Epithelial cell of alveolus of lung (primary cell): ENCODE measurements at places on chromosomes 2 and 18. TPM values are rescaled to one million over a fixed set of nuclear protein-coding genes. Genes with fewer than 3 reads are reported as not detected.

The YWHAQ gene
- total RNA-seq: 281 and 358 TPM in 2 replicates

The UGT1A10 gene
- not detected in 2 replicates for total RNA-seq

The CELF4 gene
- total RNA-seq: not detected in 2 replicates

The COL4A4 gene
- 0.32 and 0.91 TPM in 2 replicates for total RNA-seq

The COL5A2 gene
- 427 and 529 TPM in 2 replicates for total RNA-seq

The DHRS9 gene
- total RNA-seq: 0.24 and 0.65 TPM in 2 replicates

The NEDD4L gene
- total RNA-seq: 9.4 and 18.1 TPM in 2 replicates

The AQP12B gene
- total RNA-seq: not detected in 2 replicates

The UGT1A4 gene
- total RNA-seq: not detected in 2 replicates

The TYMS gene
- 39.8 and 41.2 TPM in 2 replicates for total RNA-seq

The D2HGDH gene
- 11.4 and 17.1 TPM in 2 replicates for total RNA-seq

The VSNL1 gene
- 0.26 TPM in 1 of 2 replicates, not detected in the other for total RNA-seq

The SERPINB5 gene
- 1.0 and 1.8 TPM in 2 replicates for total RNA-seq

The ONECUT2 gene
- under 0.01 TPM in 1 of 2 replicates, not detected in the other for total RNA-seq

The GYPC gene
- 93.2 and 195 TPM in 2 replicates for total RNA-seq

The PRSS56 gene
- total RNA-seq: 0.48 TPM in 1 of 2 replicates, not detected in the other

The PTMA gene
- total RNA-seq: 655 and 888 TPM in 2 replicates
